ENCODE measurements at places on chromosomes 5 and 9.

- peak; percentile 96 for DNase-seq
Measured at GRCh38 chr5:1641560-1642166, 117.9 kb upstream of the LPCAT1 start.

DNA sequence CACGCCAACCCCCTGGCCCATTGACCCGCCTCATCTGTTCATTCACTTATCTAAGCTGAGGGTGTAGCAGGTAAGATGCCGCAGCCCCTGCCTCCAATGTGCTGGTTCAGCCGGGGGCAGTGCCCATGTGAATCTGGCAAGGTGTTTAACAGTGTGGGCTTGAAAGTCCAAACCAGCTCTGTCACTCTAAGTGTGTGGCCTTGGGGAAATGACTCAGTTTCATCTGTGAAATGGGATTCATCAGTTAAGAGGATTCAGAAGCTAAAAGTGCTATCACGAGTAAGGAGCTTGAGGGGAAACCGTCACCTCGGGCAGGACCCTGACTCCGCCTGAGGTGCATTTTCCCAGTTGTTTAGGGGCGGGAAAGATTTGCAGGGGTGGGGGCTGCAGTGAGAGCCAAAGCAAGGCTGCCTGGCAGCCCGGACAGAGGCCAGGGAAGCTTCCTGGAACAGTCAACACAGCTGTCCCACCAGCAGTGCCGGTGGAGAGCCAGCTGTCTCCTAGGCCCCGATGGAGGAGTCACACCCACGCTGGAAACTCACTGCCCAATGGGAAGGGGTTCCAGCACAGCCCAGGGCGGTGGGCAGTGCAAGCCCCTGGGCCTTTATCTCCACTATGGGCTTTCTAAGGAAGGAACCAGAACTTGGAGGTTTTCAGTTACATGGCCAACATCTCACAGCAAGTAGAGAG, 9.7 kb upstream of the URM1 start:
- no peak for DNase-seq

GRCh38 chr5:103224118-103224893, 34.3 kb upstream of the MACIR start:
- peak; percentile 90 for DNase-seq

- no peak for DNase-seq
Measured at GRCh38 chr9:95735701-95736100, 139.8 kb upstream of the ERCC6L2 start.

DNA sequence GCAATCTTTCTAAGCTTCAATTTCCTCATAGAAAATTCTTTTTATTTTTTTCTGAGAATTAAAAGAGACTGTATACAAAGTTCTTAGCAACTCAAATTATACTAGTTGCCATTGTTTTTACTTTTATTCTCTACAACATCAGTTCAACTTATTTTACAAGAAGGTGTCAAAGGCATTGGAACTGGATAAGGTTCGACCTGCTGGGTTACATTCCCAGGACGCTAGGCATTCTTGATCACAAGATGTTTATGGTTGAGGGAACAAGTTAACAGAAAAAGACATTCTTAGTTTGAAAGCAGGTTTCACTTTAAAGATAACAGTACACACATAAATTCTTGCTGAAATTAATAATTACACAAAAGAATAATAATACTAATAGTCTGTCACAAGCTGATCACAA, 163.5 kb upstream of the SNX2 start:
- DNase-seq, result peak; percentile 81

GRCh38 chr5:131164191-131165118, 601 bp downstream of the HINT1 start:
- peak; percentile 83 for DNase-seq

Measured in mesendoderm (in vitro differentiated cells).